Activated gamma-delta T cell (primary cell): ENCODE measurements at places on chromosomes 12 and 14.

GRCh38 chr12:59736786-59737185, 141.0 kb downstream of the SLC16A7 start:
- DNase-seq: no peak

DNA sequence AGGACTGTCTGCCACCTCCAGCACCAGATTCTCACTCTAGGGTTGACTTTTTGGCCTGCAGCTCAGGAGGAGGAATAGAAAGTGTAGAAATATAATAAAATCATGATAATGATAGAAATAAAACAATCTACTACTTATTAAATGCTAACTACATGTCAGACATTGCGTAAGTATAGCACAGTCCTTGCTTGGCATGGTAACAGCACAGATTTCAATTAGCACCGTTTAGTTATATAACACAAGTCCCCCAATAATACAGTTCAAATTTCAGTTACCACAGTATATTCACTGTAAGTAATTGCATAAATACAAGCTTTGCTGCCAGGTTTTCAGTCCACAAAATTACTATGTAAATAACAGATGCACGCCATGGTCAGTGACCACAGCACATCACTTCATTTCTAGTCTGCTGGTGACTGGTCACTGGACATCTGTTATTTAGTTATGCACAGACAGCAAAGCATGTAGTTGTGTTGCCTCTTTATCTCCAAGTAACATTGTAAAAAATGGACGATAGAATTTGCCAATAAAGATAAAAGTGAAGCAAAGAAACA, 6.5 kb upstream of the GLT8D2 start:
- DNase-seq: no peak

GRCh38 chr14:34824826-34825225, 50.3 kb downstream of the BAZ1A start:
- no peak for DNase-seq

GRCh38 chr12:67019070-67019469, 250.1 kb upstream of the CAND1 start:
- DNase-seq: no peak

DNA sequence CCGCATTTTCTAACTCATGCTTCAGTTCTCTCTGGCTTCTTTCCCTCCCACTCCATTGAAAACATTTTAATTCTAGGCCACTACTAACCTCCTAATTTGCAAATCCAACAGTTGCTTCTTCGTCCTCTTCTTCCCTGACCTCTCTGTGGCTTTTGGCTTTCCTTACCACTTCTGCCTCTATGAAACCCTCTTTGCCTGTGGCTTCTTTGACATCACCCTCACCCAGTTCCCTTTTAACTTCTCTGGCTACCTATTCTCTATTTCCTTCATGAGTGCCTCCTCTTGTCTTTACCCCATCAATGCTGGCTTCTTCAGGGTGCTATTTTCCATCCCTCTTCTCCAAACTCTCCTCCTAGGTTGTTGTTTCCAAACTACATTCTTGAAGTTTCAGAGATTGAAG, 4.4 kb upstream of the HCFC2 start:
- no peak for DNase-seq

- DNase-seq: no peak
These were observed 48.7 kb upstream of the KITLG start for GRCh38 chr12:88628856-88629509.

DNA sequence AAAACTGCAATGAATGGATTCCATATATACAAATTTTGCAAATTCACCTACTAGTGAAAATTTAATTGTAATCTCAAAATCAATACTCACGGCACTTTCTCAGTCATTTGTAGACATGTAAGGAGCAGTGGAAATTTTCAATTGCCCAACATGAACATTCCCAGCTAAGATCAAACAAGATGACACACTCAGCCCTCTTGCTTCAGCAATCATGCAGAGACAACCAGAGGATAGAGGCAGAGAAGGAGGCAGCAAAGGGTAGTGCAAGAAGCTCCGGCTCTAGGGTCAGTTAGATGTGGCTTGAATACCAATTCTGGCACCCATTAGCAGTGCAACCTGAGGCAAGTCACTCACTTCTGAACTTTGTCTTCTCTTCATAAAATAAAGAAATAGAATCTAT, 91.5 kb upstream of the SLC35F4 start:
- DNase-seq: no peak

GRCh38 chr12:53120685-53121525, 17.6 kb downstream of the SOAT2 start:
- DNase-seq: no peak

- DNase-seq: no peak
These were observed 465.7 kb upstream of the MGAT4C start for GRCh38 chr12:86721713-86722397.

GRCh38 chr14:50656776-50657175, 11.3 kb downstream of the SAV1 start:
- no peak for DNase-seq

DNA sequence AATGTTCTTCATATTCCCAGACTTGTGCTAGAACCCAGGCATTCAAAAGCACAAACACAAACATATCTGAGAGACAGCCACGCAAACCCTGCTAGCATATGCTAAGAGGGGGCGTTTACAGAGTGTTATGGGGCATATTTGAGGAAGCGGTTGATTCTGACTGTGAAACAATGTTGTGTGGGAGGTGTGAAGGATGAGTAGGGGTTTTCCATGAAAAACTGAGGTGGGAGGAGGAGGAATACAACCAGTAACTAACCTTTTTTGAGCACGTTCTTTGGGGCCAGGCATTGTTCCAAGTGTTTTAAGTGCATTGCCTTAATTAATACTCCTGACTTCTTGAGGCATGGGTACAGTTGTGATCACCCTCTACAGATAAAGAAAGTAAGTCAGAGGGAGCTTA, 499.5 kb downstream of the AACS start:
- no peak for DNase-seq

DNA sequence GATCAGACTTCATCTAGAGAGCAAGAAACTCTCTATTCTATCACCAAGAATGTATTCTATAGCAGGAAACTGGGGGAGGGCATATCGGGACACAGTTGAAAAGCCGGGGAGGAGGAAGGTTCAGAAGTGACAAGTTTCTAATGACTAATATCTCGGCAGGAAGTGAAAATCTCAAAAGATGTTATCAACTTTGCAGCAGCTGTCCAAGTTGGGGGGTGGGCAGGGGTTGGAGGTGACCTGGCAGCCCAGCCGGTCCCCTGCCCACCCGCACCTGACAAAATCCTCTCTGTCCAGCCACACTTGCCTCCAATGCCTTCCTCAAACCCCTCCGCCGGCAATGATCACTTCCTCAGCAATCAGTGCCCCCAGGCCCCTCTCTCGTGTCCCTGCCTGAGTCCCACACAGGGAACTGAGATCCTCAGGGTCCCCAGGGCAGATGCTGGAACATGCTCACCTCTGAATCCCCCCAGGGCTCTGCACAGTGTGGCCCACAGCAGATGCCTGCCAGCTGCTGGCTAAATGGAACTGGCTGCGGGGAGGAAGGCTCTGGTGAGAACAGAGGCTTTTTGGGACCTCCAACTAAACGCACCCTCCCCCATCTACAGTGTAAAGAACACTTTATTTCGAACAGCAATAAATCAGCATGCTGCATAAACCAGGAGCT, 43.9 kb downstream of the CCDC88C start:
- DNase-seq: no peak

- DNase-seq: no peak
These were observed 47.4 kb downstream of the ST8SIA1 start for GRCh38 chr12:22287101-22287500.

GRCh38 chr12:71440763-71441748, 1.5 kb downstream of the LGR5 start:
- no peak for DNase-seq

GRCh38 chr14:93036652-93037345, 78.9 kb downstream of the ITPK1 start:
- DNase-seq: no peak

DNA sequence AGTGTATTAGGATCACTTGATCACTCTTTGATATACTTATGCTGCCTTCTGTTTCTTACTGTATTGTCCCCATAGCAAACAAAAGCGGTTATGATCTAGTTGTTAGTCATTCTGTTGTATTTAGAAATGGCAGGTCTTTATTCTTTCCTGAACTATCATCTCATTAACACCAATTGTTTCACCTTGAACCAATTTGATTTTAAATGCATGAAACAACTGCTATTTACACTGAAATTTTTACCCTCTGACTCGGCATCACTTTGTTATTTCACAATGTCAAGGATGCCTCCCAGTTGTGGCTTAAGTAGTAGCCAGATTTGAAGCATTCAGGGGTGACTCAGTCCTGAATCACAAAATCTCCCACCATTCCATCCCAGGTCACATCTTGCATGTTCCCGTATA, 303.5 kb downstream of the EGLN3 start:
- no peak for DNase-seq

- DNase-seq: no peak
These were observed 169.5 kb upstream of the RTL1 start for GRCh38 chr14:101072945-101073597.

DNA sequence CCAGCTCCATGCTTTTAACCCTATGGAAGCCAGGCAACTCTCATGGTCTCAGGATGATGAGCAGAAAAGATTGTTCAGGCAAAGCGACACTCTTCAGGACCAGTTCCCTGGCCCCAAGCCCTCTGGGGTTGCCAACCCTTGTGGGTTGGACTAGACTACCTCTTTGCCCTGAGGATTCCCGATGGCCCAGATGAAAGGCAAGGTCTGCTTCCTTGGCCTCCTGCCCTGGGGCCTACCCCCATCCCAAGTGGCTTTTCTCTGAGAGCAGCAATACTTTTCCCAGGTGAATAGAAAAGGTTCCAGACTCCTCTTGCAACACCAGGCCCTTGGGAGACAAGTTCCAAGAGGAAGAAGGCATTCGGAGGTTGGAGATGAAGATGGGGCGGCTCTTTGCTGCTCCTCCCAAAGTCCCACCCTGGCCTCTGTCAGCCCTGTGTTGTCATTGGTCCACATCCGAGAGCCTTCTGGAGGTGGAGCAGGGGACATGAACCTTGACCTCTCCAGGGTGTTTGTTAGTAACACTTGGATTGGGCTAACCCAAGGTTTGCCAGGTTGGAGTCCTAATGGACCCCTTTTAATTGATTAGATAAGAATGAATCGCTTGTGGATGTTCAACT, 131.1 kb downstream of the GCH1 start:
- DNase-seq: no peak

GRCh38 chr14:96038920-96039632, at the start of gene C14orf132:
Gene C14orf132, plus strand, starts transcription at chr14:96039362. Its CDS starts 139 bp downstream, at chr14:96039501.
- DNase-seq: peak; percentile 14

GRCh38 chr12:53200107-53200457, 7.0 kb downstream of the ITGB7 start:
- DNase-seq: no peak

- DNase-seq: no peak
These were observed 328.2 kb upstream of the NOVA1 start for GRCh38 chr14:26925876-26926584.

DNA sequence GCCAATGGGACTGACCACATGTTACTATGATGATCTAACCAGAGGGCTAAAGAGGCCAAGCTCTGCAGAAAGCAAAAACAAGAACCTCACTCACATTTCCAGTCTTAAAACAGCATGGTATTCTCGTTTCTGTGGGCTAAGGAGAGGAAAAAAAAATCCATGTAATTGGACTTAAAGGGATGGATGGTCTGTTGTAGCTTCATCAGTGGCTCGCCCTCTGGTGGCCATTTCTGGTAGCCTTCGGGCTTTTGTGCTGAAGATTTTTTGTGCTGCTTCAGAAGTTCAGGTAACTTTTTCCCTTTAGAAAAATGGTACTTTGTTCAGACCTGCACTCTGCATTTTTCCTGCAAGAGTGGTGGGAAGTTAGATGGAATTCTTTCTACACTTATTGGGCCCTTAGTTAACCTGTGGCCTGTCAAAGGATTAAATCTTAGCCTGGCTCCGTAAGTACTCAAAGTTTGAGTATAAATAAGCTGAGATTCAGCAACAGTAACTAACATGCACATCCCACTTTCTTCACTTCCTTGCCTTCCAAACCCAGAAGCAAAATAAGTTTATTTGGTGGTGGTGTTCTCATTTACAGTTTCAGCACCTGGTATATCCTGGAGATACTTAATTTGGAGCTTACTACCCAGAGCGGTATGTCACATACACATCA, 22.3 kb downstream of the DCAF4 start:
- no peak for DNase-seq

- no peak for DNase-seq
These were observed 28.1 kb downstream of the CRADD start for GRCh38 chr12:93705237-93705636.

DNA sequence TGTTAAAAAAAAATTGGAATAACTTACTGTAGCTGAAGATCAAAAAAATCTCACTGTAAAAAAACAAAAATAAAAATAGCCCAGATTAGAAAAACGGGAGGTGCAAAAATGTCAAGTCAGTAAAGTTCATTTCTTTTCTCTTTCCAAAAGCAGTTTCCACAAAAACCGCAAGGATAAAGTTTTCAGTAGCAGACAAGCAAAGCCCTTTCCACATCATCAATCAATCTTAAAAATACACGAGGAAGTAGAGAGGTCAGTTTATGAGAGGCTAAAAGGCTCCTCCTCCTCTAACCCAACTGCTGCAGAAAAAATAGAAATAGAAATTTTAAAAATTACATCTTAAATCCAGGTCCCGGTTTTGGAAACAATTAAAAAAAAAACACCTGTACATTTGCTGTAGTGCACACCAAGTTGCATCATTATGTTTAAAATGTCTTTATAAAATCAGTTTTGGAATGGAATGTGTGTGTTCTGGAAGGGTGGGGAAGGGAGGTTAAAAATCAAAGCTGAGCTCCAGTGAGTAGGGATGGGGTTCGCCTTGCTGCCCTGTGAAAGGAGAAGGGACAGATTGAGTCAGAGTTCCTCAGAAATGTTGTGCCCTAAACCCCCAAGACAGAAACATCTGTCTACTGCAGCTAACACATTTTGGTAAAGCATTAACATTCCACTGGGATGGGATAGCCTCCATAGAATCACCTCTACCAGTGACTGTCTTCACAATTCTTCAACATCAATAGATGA, 5.8 kb downstream of the HNRNPC start:
- DNase-seq: no peak

DNA sequence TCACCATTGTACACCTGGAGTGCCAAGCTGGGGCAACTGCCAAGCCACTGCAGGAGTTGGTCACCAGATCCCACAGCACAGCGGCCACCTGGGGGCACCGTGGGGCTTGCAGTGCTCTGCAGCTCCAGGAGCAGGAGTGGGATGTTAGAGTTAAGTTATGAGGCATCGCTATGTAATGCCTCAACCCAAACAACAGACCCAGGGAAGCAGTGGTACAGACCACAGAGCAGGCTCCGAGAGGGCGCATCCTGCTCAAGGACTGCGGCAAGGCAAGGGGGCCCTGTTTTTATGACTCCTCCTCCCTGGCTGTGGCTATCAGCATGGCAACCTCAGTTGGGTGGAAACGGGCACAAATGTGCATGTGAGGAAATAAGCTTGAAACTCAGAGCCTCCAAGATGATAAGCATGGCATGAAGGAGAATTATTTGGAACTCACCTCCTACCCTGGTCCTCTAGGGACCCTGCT, 63.1 kb downstream of the ARL6IP4 start:
- DNase-seq: peak; percentile 35
